ENCODE measurements at places on chromosomes 5 and 9. TPM values are rescaled to one million over a fixed set of nuclear protein-coding genes. Genes with fewer than 3 reads are reported as not detected.

The TLX3 gene
- total RNA-seq: not detected

The PCA3 gene
- not detected for total RNA-seq

The DOCK2 gene
- 2.0 TPM for total RNA-seq

The INSL4 gene
- not detected for total RNA-seq

The LRRC19 gene
- not detected for total RNA-seq

The UGT3A1 gene
- total RNA-seq: not detected

The SNCB gene
- total RNA-seq: 0.78 TPM

The GLRA1 gene
- total RNA-seq: not detected

The UIMC1 gene
- 35.2 TPM for total RNA-seq

The RNF44 gene
- total RNA-seq: 12.5 TPM

The NUTM2G gene
- total RNA-seq: not detected

The ENTPD8 gene
- not detected for total RNA-seq

The TRIP13 gene
- 58.3 TPM for total RNA-seq

The ANKRD18A gene
- total RNA-seq: 6.4 TPM

The LCN6 gene
- total RNA-seq: not detected

The APBA1 gene
- 3.2 TPM for total RNA-seq

The IRX2 gene
- 18.2 TPM for total RNA-seq

The OBP2B gene
- not detected for total RNA-seq

The ENTR1 gene
- total RNA-seq: 57.1 TPM

The KIF24 gene
- 6.7 TPM for total RNA-seq

The SPATA31C1 gene
- not detected for total RNA-seq

The PCDHA1 gene
- total RNA-seq: not detected

The EFNA5 gene
- total RNA-seq: 5.3 TPM

The CBY3 gene
- not detected for total RNA-seq

The PKD2L2 gene
- not detected for total RNA-seq

The ISCA1 gene
- 24.5 TPM for total RNA-seq

The FOXD4L6 gene
- not detected for total RNA-seq

The HACD4 gene
- total RNA-seq: 5.4 TPM

The SPIN1 gene
- total RNA-seq: 62.4 TPM

The TMEM171 gene
- total RNA-seq: 8.0 TPM

The SHC3 gene
- total RNA-seq: under 0.01 TPM

The LRSAM1 gene
- 9.8 TPM for total RNA-seq

The ASS1 gene
- 40.8 TPM for total RNA-seq

The FOXD1 gene
- total RNA-seq: 30.9 TPM

The TEX48 gene
- not detected for total RNA-seq

The SPAAR gene
- not detected for total RNA-seq

The OR1J2 gene
- not detected for total RNA-seq

The TAF11L10 gene
- total RNA-seq: not detected

The NUTM2F gene
- not detected for total RNA-seq

The SPAG8 gene
- total RNA-seq: 0.58 TPM

The SLC27A4 gene
- 29.5 TPM for total RNA-seq

The FASTKD3 gene
- total RNA-seq: 13.2 TPM

The SUB1 gene
- total RNA-seq: 352 TPM

The C5orf52 gene
- not detected for total RNA-seq

The SLC34A3 gene
- not detected for total RNA-seq

The PPP2R2B gene
- total RNA-seq: 0.14 TPM

The ALDH1B1 gene
- 29.8 TPM for total RNA-seq

The SLC6A7 gene
- not detected for total RNA-seq

The PCDHB7 gene
- not detected for total RNA-seq

The PCDHGA3 gene
- total RNA-seq: not detected

The SLC44A1 gene
- total RNA-seq: 35.8 TPM

The PAEP gene
- not detected for total RNA-seq

The CACFD1 gene
- 2.2 TPM for total RNA-seq

The C8G gene
- 0.25 TPM for total RNA-seq

The KIF12 gene
- total RNA-seq: 3.1 TPM

The IL5 gene
- total RNA-seq: not detected

All from foreskin keratinocyte (primary cell).